Activated effector memory CD4-positive, alpha-beta T cell treated with Interleukin-2 at 50 U/mL for 16 hours (primary cell): ENCODE measurements at places on chromosomes 13 and 19.
A peak's percentile ranks its signal among the peaks of the same experiment; 100 is the strongest.

DNA sequence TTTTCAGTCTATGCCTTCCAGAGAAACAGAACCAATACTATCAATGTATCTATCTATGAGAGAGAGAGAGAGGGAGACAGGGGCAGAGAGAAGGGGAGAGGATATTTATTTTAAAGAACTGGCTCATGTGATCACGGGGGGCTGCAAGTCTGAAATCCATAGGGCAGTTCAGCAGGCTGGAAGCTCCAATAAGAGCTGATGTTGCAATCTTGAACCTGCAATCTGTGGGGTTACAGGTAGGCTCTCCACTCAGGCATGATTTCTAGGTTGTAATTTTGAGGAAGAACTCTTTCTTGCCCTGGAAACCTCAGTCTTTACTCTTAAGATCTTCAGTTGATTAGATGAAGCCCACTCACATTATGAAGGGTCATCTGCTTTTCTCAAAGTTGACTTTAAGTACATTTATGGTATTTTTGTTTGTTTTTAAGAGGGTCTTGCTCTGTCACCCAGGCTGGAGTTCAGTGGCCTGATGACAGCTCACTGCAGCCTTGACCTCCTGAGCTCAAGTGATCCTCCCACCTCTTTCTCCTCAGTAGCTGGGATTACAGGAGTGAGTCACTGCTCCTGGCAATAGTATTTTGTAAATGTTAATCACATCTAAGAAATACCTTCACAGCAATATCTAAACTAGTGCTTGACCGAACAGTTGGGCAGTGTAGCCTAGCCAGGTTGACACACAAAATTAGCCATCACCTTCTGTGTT, 376.4 kb downstream of the FGF9 start:
- DNase-seq = no peak

- DNase-seq = no peak
Observed at GRCh38 chr13:56907766-56908165, 233.0 kb upstream of the PRR20A start.

GRCh38 chr13:27834095-27834494, 41.8 kb downstream of the GSX1 start:
- DNase-seq = no peak

DNA sequence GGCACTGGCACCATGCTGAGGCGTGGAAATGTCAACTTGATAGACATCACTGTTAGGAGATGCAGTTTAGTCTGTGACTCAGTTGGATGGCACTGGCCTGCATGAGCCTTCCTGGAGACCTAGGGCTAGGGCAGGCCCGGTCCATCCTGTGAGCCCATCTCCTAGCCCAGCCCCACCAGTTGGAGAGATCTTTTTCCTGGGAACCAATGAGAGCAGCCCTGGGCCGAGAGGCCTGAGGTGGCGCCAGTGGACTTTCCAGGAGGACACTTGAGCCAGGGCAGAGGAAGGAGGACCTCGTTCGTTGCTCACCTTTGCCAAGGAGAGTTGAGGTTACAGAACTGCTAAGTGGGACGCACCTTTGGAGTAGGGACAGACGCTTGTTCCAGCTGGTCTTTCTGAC, 100.5 kb upstream of the TEX29 start:
- no peak for DNase-seq

- no peak for DNase-seq
Observed at GRCh38 chr13:65882810-65883209, 1347.3 kb downstream of the PCDH9 start.

- DNase-seq = peak; percentile 40
Observed at GRCh38 chr13:109785141-109785891, 1.1 kb downstream of the IRS2 start.
